ENCODE measurements at places on chromosomes 13 and 19. TPM values are rescaled to one million over a fixed set of nuclear protein-coding genes. Genes with fewer than 3 reads are reported as not detected.

B3GNT3 gene
- 14.7 TPM for total RNA-seq

NBEA gene
- 14.3 TPM for total RNA-seq

PABPC3 gene
- 0.29 TPM for total RNA-seq

ZNF709 gene
- total RNA-seq: not detected

CKM gene
- not detected for total RNA-seq
